ENCODE measurements at places on chromosomes 4 and X.
A peak's percentile ranks its signal among the peaks of the same experiment; 100 is the strongest.

DNA sequence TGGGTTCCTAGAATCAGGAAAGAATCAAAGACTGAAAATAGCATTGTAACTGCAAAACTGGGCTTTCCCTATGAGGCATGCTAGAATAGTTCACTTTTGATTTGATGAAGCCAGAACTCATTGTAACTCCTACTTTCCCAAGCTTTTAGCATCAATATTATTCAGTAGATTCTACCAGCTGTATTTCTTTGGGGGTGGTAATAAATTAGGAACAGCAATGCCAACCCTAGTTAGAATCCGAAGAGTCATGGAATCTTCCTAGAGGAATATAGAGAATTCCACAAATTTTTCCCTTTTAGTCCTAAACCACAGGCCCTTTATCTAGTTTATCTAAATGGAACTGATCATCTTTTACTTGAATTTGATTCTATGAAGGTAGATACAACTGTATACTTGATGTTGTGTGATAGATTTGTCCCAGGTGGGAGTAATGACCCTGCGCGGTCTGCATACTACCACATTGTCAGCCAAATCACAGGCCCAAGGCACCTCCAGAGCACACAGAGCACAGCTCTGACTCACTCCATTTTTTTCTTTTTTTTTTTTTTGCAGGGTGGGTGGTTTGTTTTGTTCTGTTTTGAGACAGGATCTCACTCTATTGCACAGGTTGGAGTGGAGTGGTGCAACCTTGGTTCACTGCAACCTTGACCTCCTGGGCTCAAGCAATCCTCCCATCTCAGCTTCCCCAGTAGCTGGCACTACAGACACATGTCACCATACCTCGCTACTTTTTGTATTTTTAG is 66.6 kb downstream of the EDNRA start:
- peak; percentile 86 for DNase-seq

GRCh38 chr4:54384152-54384551 is 155.1 kb downstream of the PDGFRA start:
- no peak for DNase-seq

DNA sequence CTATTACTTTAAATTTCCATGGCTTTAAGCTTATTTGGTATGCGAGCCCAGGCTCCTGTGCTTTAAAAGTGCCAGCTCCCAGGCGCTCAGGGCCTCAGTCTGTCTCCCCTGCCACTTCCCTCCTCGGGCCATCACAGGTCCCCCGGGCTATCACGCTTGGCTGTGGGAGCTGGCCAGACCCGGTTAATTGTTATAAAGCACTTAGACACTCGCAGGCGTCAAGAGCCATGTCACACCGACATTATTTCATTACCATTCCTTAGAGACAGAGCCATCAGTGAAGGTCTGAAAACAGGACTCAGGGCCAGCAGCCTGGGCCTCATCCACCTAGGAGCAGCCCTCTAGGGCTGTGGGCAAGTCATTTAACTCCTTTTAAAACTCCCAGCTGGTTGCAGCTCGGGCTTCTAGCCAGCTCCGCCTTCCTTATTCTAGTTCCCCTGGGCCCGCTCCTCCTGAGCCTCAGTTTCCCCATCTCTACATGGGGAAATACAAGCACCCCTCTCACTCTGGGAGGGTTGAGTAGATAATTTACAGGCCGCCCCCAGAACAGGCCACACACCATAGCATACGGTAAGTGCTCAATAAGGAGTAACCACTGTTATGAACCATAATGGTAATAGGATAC is 99.0 kb downstream of the HMX1 start:
- no peak for DNase-seq

DNA sequence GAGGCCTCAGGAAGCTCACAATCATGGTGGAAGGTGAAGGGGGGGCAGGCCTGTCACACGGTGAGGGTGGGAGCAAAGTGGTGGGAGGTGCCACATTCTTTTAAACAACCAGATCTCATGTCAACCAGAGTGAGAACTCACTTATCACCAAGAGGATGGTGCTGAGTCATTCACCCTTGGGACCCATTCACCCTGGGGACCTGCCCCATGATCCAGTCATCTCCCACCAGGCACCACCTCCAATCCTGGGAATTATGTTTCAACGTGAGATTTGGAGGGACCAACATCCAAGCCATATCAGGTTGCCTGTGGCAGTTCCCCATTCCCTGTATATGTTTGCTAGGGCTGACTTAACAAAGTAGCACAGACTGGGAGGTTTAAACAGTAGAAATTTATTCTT is 318.4 kb upstream of the CLNK start:
- DNase-seq = no peak

DNA sequence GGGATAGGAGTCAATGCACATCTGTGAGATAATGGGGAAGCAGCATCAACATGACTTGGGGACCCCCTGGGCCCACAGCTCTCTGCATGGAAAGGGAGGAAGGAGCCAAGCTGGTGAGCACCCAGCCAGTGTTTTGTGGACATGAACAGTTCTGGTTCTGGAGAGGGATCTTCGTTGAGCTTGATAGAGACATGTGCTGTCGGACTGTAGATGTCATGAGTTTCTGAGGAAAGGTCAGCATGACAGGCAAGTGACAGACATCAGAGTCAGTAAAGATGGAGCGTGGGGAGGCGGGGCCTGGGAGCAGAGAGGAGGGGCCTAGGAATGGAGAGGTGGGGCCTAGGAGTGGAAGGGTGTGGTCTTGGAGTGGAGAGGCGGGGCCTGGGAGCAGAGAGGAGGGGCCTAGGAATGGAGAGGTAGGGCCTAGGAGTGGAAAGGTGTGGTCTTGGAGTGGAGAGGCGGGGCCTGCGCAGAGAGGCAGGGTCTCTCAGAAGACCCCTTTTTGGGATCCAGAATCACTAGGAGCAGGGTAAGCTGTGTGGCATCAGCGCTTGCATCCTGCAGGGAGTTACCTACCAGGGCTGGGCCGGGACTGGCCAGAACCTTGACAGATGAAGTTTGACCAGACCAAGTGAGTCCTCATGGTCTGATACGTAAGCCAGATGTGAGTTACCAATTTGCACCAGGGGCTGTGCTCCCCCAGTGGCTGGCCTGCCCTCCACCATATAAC is 33.7 kb downstream of the PIGG start:
- no peak for DNase-seq

GRCh38 chr4:87029356-87029755 is 94.5 kb downstream of the AFF1 start:
- no peak for DNase-seq

- peak; percentile 31 for DNase-seq
Observed at GRCh38 chr4:123390846-123391456, 5.6 kb upstream of the SPRY1 start.

- DNase-seq = no peak
Observed at GRCh38 chr4:117491516-117491915, 406.1 kb upstream of the TRAM1L1 start.

DNA sequence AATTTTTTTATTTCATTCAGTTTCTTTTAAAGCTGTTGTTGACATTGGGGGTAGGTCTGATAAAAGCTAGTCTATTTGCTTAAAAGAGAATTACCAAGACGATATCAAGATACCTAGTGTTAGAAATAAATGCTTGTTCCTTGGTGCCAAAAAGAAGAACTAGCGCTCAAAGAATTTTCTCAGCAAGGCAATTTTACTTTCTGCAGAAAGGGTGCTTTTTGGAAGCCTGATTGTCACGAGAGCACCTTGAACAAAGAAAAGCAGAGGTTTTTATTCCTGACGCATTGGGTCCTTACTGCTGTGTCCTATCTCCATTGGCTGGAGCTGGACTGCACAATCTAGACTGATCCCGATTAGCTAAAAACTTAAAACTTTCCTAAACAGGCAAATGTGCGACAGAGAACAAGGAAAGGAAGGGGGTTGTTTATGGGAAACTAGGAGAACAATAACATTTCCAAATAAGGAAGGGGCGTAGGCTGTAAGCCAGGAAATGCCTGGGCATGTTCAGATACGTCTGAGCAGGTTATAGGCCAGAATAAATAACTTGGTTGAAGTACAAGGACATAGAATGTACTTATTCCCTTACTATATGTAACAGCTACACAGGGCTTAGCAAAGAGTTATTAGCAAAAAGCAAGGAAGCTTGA is 50.3 kb upstream of the STPG2 start:
- DNase-seq = no peak

DNA sequence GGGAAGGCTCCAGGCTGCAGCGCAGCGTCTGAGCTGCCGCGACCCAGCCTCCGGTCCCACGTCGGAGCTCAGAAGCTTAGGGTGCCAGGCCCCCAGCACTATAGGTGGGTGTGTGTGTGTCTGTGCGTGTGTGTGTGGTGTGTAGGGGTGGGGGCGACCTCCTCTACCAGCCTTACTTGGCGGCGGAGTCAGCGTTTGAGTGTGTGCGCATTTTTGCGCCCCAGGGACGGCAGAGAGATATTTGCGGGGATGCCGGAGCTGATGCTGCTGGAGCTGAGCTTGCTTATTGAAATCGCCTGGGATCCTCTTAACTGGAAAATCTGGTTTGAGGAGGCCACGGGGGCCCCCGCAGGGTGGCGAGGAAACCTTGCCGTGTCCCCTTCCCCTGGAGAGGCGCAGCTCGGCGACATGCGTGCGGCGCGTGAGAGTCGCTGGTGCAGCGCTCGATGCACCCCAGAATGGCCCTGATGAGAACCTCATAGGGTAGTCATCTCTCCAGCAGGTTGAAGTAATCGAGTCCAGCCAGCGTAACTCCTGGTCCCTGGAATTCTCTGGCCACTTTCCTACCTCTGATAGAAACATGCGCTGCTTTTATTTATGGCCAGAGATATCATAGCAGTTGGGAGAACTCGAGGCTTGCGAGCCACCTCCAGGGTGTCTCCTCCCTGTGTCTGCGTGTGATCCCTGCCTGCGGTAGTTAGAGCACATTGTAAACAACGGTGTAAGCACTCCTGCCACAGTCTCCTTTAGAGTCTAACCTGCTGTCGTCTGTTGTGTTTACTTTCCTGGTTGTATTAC is 2.7 kb downstream of the ADGRL3 start:
- DNase-seq = no peak

GRCh38 chr4:76581077-76581962 is 146.3 kb downstream of the SHROOM3 start:
- peak; percentile 54 for DNase-seq

DNA sequence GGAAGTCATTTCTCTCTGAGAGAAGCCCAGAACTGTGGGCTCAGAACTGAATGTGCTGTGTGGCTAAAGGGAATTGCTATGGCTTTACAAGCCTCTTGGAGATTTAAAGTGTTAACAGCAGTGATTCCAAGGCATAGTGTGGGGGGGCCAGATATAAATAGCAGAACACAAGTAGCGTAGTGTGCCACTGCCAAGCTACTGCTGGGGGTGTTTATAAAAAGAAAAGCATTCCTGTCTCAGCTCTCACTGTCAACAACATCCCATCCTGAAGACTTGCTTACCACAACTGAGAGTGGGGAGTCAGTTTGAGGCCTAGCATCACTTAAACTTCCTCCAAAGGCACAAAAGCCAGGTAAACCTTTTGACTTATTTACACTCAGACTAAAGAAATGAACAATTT is at the start of gene ART3:
TSS of gene ART3 (plus strand) at position 242 of the 400 bp plus-strand sequence. CDS start 1,181 bp downstream, outside the sequence.
- no peak for DNase-seq

DNA sequence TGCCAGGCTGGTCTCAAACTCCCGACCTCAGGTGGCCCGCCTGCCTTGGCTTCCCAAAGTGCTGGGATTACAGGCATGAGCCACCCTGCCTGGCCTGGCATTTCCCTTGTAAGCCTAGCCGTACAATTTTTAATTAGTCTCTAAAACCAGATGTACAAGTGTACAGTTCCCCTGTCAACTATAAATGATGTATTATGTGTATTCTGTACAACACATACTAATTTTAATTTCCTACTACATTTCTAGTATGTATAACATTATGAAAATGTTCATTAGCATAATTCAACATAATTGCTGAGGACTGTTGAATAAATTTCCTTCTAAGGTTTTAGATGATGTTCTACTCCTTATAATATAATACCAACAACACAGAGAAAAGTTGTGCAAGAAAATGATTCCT is 27.8 kb downstream of the TBC1D1 start:
- no peak for DNase-seq

- DNase-seq = no peak
Observed at GRCh38 chr4:107391630-107392028, 328.4 kb downstream of the PAPSS1 start.

DNA sequence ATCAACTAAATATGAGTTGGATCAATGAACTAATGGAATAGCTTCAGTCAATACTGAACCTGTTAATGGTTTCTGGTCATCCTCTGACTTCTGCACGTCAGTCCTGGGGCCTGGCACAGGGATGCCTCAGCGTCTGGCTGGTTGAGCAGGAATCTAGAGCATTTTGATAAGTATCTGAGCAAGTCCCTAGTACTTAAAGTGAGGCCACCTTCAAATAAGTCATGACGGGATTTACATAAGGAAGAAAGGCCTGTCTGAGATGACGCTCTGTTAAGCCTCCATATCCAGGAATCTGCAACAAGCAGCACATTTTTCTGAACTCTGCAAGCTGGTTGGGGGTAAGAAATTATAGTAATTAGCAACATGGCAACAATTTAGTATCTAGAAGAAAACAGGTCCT is 83.2 kb upstream of the TBC1D9 start:
- no peak for DNase-seq

DNA sequence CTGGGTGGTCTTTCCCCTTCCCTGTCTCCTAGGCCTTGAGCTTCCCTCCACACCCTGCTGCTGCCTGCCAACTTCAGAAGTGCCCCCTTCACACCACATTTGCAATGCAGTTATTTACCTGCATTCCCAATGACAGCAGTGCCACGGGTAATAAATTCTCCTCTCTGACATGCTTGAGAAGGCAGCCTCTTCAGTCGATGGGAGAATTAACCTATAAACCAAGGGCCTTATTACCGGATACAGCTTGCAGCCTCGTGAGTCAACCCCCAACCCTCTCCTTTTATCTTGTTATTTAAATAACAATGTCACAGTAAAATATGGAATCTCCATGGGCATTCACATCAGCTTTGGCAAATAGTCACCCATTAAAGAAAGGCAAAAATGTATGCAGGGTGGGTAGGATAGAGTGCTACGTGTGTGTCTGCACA is 34.7 kb upstream of the LGI2 start:
- no peak for DNase-seq

GRCh38 chrX:72245461-72246089 is 6.7 kb upstream of the ERCC6L start:
- peak; percentile 66 for DNase-seq

DNA sequence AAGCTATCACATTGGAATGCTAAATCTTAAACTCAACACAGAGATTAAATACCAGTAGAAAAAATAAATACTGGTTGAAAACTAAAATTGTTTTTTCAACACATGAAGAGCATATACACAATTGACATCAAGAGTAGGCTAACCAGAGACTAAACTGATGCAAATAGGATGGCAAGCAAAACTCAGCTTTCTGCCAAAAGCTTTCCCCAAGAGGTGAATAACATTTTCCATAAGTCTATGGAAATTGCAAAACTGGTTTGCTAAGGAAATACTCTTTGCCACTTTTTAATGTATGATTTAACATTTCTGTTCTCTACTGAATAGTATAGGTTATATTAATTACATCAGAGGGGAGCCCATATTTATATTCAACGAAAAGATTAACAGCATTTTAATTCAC is 23.8 kb downstream of the IQCM start:
- DNase-seq = no peak

Data from EH (cell line).